ENCODE measurements at places on chromosomes 3 and 15. TPM values are rescaled to one million over a fixed set of nuclear protein-coding genes. Genes with fewer than 3 reads are reported as not detected.

DNA sequence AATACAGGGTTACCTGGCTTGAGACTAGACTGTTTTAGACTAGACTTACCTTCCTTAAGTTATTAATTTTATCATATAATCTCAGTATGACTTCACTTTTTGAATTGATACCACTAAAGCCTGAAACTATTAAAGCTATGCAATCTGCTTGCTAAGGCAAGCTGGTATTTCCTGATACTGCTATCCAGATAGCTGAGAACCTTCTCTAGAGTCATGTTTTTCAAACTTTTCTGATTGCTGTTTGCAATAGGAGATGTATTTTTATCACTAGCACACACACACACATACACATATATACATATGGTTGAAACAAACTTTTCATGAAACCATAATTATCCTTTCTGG, 9.3 kb upstream of the MAGI1 start:
- no peak overlapping the region for H3K27ac ChIP-seq
- H3K36me3 ChIP-seq, result no peaks in the 10 kb centered on the region
- H3K4me3 ChIP-seq, result no peak overlapping the region
- no peaks in the 10 kb centered on the region for H3K27me3 ChIP-seq
- no peak for DNase-seq

GRCh38 chr15:81224232-81224631, 27.6 kb downstream of the IL16 start:
- H3K36me3 ChIP-seq, result no peaks in the 10 kb centered on the region
- no peak overlapping the region for H3K27ac ChIP-seq
- H3K4me3 ChIP-seq, result no peak overlapping the region
- H3K27me3 ChIP-seq, result no peaks in the 10 kb centered on the region

DNA sequence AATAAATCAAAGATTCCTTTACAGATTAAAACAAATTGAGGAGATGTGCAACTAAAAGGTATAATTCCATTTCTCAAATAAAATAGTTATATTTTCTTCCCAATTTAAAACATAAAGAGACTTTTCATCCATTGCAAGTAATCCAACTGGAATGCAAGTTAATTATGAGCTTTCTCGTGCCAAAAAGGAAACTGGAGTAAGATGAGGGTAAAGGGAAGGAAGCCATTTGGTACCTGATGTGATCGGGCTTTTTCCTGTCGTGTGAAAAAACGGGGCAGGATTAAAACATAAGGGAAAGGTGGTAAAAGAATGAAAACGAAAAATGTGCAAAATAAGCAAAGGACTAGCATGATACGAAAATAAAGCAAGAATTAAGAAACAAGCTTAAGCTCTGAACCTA, 41.8 kb upstream of the XXYLT1 start:
- H3K4me1 ChIP-seq, result no peaks in the 10 kb centered on the region
- H3K4me3 ChIP-seq, result no peak overlapping the region
- H3K27ac ChIP-seq, result no peak overlapping the region
- no peaks in the 10 kb centered on the region for H3K27me3 ChIP-seq

The MAPKAPK3 gene
- 77.5 TPM for total RNA-seq

- peaks cover 10% of the 10 kb centered on the region for H3K4me1 ChIP-seq
- H3K36me3 ChIP-seq, result no peaks in the 10 kb centered on the region
- H3K4me3 ChIP-seq, result no peak overlapping the region
Observed at GRCh38 chr3:59526999-59527398, 477.2 kb upstream of the CFAP20DC start.

- no peaks in the 10 kb centered on the region for H3K36me3 ChIP-seq
- DNase-seq, result peak; percentile 57
- H3K4me3 ChIP-seq, result no peak overlapping the region
- no peaks in the 10 kb centered on the region for H3K27me3 ChIP-seq
- no peak overlapping the region for H3K27ac ChIP-seq
Observed at GRCh38 chr15:45732662-45733061, 97.8 kb downstream of the SQOR start.

- no peak overlapping the region for H3K4me3 ChIP-seq
- H3K36me3 ChIP-seq, result no peaks in the 10 kb centered on the region
- no peak overlapping the region for H3K27ac ChIP-seq
- H3K4me1 ChIP-seq, result peaks cover 29% of the 10 kb centered on the region
Observed at GRCh38 chr3:127536830-127537812, 53.4 kb downstream of the TPRA1 start.

DNA sequence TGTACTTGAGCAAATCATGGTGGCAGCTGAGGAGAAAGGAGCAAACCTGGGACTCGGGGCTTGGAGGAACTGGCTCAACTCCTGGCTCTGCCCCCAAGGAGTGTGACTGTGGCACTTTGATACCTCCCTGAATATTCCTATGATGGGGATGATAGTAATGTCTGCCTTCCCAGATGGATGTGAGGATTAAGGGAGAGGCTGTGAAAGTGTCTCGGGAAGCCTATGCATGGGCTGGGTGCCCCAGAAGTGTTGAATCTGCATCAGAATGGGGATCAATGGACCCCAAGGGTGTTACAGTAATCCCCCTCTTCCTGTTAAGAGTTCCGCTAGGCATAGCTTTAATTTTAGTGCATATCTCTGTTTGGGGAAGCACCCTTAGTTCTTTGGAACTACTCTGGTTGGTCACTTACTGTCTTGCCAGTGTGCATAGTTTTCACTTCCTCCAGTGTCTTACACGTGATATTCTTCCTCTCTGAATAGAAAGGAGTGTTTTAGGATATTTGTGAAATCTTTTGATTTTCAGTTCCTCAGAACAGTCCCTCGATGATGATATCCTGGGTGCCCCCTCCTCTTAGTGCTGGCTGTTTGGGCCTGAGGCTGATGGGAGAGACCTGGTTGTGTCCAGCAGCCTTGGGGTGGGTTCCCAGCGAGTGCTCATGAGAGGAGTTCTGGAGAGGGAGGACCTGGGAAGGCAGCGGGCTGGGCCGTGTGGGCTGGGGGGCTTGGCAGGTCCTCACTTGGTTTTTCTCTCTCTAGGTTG, 97.5 kb downstream of the CHDH start:
- H3K4me1 ChIP-seq, result no peaks in the 10 kb centered on the region
- no peak overlapping the region for H3K4me3 ChIP-seq
- DNase-seq, result no peak
- no peak overlapping the region for H3K27ac ChIP-seq

GRCh38 chr3:20022954-20023622, 11.0 kb upstream of the PP2D1 start:
- H3K4me1 ChIP-seq, result peaks cover 19% of the 10 kb centered on the region
- H3K27me3 ChIP-seq, result no peaks in the 10 kb centered on the region
- no peak overlapping the region for H3K4me3 ChIP-seq
- no peak for DNase-seq
- H3K36me3 ChIP-seq, result no peaks in the 10 kb centered on the region
- H3K27ac ChIP-seq, result peak overlapping the region; percentile 89

DNA sequence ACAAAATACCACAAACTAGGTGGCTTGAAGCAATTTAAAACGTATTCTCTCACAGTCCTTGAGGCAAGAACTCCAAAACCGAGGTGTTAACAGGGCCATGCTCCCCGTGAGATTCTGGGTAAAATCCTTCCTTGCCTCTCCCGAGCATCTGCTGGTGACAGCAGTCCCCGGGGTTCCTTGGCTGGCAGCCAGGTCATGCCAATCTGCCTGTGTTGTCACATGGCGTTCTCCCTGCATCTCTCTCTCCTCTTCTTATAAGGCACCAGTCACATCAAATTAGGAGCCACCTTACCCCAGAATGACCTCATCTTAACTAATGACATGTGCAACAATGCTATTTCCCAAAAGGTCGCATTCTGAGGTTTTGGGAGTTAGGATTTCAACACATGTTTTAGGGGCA, 26.3 kb upstream of the LRRN1 start:
- DNase-seq, result no peak
- no peak overlapping the region for H3K4me3 ChIP-seq
- no peaks in the 10 kb centered on the region for H3K4me1 ChIP-seq
- no peaks in the 10 kb centered on the region for H3K27me3 ChIP-seq
- no peaks in the 10 kb centered on the region for H3K36me3 ChIP-seq

DNA sequence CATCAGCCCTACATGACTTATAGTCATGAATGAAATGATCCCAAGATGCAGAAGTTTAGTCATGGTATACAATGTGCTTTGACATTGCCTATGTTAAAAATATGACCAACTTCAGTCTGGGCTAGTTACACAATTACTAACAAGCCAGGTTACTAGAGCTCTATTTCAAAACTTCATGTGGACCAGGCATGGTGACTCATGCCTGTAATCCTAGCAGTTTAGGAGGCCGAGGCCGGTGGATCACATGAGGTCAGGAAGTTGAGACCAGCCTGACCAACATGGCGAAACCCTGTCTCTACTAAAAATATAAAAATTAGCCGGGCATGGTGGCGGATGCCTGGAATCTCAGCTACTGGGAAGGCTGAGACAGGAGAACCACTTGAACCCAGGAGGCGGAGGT, 613.0 kb downstream of the CADM2 start:
- H3K36me3 ChIP-seq, result no peaks in the 10 kb centered on the region
- H3K4me1 ChIP-seq, result no peaks in the 10 kb centered on the region
- H3K27me3 ChIP-seq, result no peaks in the 10 kb centered on the region
- no peak overlapping the region for H3K27ac ChIP-seq
- DNase-seq, result no peak

The SLC51A gene
- total RNA-seq, result not detected

GRCh38 chr15:90295270-90295648, 29.8 kb downstream of the NGRN start:
- H3K27me3 ChIP-seq, result no peaks in the 10 kb centered on the region
- H3K36me3 ChIP-seq, result no peaks in the 10 kb centered on the region
- H3K4me3 ChIP-seq, result no peak overlapping the region
- H3K27ac ChIP-seq, result no peak overlapping the region
- no peaks in the 10 kb centered on the region for H3K4me1 ChIP-seq

DNA sequence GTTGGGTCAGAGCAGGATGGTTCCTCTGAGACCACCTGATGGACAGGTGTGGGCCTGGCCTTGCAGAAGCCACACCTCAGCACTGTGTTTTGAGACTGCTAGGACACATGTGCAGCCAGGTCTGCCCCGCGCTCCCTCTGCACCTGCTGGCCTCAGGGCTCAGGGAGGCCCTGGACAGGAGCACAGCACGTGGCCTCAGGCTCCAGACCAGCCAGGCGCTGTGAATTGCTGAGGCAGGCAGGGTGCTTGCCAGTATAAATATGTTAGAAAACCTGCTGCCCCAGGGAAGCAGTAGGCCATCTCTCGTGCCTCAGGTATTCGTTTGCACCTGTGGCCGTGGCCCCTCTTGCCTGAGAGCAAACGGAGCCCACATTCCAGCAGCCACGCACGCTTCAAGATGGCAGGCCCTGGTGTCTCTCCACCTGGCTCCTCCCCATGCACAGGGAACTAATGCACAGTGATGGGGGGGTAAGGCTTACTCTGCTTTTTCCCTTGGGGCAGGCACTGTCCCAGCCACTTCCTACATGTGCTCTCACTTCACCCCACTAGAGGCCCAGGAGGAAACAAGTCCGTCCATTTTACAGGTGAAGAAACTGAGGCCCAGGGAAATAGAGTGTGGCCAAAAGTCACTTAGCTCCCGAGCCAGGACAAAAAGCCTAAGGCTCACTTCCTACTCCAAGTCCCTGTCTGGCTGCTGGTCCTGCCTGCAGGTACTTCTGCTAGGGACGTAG, 20.4 kb downstream of the SEC61A1 start:
- H3K36me3 ChIP-seq, result no peaks in the 10 kb centered on the region
- peaks cover 21% of the 10 kb centered on the region for H3K27me3 ChIP-seq
- H3K27ac ChIP-seq, result no peak overlapping the region
- H3K4me1 ChIP-seq, result peaks cover 18% of the 10 kb centered on the region

- no peaks in the 10 kb centered on the region for H3K4me1 ChIP-seq
- peaks cover 13% of the 10 kb centered on the region for H3K36me3 ChIP-seq
- no peaks in the 10 kb centered on the region for H3K27me3 ChIP-seq
- no peak overlapping the region for H3K27ac ChIP-seq
Observed at GRCh38 chr15:77400258-77400657, 19.6 kb downstream of the PEAK1 start.

GRCh38 chr15:52255008-52255407, 40.6 kb downstream of the MYO5C start:
- no peak overlapping the region for H3K4me3 ChIP-seq
- DNase-seq, result no peak
- H3K27ac ChIP-seq, result no peak overlapping the region

- H3K27me3 ChIP-seq, result no peaks in the 10 kb centered on the region
- DNase-seq, result no peak
- H3K4me3 ChIP-seq, result no peak overlapping the region
- H3K4me1 ChIP-seq, result peaks cover 14% of the 10 kb centered on the region
- H3K27ac ChIP-seq, result no peak overlapping the region
Observed at GRCh38 chr15:40380636-40381035, 1.9 kb upstream of the KNSTRN start.

The ANKRD34C gene
- not detected for total RNA-seq

GRCh38 chr3:132804498-132804897, 82.3 kb upstream of the NPHP3 start:
- H3K4me1 ChIP-seq, result no peaks in the 10 kb centered on the region
- no peaks in the 10 kb centered on the region for H3K36me3 ChIP-seq
- DNase-seq, result no peak

DNA sequence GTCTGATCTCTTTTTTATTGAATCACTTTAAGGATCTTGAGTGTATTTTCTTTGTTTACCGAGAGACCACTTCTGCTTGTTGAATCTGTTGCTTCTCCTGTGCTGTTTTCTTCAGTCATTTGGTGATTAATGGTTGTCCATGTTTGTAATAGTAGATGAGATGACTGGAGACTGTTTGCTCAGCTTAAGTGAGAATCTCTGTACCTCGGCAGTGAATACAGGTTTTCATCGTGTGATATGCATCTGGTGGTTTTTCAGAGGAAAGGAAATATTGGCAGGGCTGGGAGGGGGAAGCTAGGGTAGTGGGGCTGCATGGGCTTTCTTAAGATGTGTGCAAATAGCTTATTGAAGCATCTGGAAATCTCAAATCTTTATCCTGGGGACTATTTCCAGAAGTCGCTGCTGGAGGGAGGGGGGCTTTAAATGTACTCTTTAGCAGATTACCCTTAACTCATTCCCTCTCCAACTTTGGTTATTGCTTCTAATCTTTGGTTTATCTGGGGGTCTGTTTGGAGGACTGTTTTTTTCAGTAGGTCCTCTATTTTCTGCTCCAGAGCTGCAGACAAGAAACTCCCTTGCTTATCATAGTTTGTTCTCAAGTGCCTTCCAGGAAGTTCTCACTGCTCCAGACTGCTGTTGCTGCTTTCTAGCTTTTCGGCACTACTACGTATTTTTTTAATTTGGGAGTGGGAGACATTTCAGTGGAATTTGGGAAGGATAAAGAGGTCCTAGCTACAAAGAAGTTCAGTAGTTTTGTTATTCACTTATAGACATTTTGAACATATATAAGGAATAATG, 19.4 kb downstream of the CMTM8 start:
- H3K4me3 ChIP-seq, result no peak overlapping the region
- H3K27me3 ChIP-seq, result no peaks in the 10 kb centered on the region
- no peaks in the 10 kb centered on the region for H3K4me1 ChIP-seq
- no peak overlapping the region for H3K27ac ChIP-seq
- no peaks in the 10 kb centered on the region for H3K36me3 ChIP-seq

GRCh38 chr3:196968233-196969133, at the start of gene PIGZ:
PIGZ (minus strand) TSS chr3:196968833; CDS start chr3:196952031, 16,802 bp downstream.
- H3K27me3 ChIP-seq, result peaks cover 85% of the 10 kb centered on the region
- peak within 1 kb of the TSS; percentile 84 for H3K4me3 ChIP-seq
- H3K4me1 ChIP-seq, result no peaks in the 10 kb centered on the region
- H3K36me3 ChIP-seq, result no peaks in the 10 kb centered on the region

DNA sequence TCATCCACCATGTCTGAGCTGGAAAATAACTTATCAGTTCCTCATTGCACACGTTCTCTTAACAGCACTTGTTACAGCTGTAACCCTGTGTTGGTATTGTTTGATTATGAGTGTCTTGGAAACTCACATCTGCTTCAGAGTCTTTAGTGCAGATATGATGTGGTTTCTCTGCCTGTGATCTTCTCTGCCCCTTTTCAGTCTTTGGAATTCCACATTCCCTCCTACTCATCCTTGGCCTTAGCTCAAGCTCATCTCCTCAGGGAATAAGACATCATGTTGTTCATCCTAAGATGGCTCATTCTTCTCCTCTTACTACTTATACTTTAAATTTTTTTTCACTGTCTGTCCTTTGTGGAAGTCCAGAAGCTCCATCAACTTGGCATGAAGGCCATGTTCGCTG, 77.7 kb downstream of the SYNPR start:
- no peak overlapping the region for H3K4me3 ChIP-seq
- no peaks in the 10 kb centered on the region for H3K27me3 ChIP-seq
- H3K4me1 ChIP-seq, result no peaks in the 10 kb centered on the region
- no peak for DNase-seq
- H3K36me3 ChIP-seq, result peaks cover 4% of the 10 kb centered on the region

The WWTR1 gene
- total RNA-seq, result 13.9 TPM

Measured in neural progenitor cell (in vitro differentiated cells).